ENCODE measurements at places on chromosomes 4 and X. TPM values are rescaled to one million over a fixed set of nuclear protein-coding genes. Genes with fewer than 3 reads are reported as not detected.

The GLRA2 gene
- not detected for total RNA-seq

The PORCN gene
- 8.9 TPM for total RNA-seq

DNA sequence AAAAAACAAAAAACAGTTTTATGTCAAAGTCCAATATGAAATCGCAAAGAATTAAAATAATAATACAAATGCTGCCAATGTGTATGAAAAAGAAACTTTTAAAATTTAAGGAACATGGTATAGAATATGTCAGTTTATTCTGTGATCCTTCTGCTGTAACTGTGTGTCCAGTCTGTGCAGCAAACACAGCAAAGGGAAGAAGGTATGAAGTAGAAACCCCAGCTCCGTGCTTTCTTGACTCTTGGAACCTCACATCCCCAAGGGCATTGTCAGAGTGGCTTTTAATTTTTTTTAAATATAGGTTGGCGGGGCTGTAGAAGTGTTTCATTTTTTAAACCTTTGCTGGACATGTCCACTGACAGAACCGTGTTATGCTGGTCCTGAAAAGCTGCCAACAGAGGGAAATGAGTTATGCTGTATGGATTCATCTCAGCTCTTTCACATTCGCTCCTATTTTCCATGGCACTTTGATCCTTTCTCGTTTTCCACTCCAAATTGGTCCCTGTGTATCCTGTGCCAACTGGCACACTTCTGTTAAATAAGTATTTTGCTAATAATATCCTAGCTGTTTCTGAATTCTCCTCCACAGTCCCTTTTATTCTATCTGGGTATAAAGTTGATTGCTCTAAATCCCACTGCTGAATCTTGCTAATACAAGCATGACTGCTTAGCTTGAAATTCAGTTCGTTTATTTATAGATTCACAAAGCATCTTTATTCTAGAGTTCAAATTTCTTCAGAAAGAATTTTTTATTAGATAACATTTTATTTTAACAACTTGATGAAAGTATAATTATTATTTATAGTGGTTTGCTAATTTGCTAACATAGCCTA, 127.0 kb upstream of the DDIT4L start:
- H3K4me1 ChIP-seq = no peaks in the 10 kb centered on the region
- H3K27ac ChIP-seq = no peak overlapping the region
- no peaks in the 10 kb centered on the region for H3K36me3 ChIP-seq
- H3K4me3 ChIP-seq = no peak overlapping the region
- H3K27me3 ChIP-seq = no peaks in the 10 kb centered on the region

DNA sequence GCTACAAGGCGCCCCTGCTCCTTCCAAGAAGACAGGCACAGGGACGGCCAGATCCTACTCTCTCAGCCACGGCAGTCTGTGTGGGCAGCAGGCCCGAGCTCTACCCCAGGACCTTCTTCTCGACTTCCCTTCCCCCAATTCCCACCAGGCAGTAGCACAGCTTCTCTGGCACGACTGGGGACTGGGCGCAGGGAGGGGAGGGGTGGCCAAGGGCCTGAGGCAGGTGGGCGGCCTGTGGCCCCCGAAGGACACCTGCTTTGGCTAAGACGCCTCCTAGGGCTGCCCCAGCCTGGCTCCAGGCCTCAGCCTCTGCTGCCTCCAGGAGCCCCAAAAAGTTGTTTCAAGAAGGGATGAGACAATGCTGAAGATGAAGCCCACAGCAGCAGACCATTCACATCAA, 24.2 kb upstream of the IRF2 start:
- no peak overlapping the region for H3K4me3 ChIP-seq
- no peak for DNase-seq
- H3K36me3 ChIP-seq = no peaks in the 10 kb centered on the region
- H3K27me3 ChIP-seq = no peaks in the 10 kb centered on the region
- no peaks in the 10 kb centered on the region for H3K4me1 ChIP-seq

Measured in kidney (tissue), 22 donors.